WTC11 (cell line): ENCODE measurements at places on chromosomes 7 and 10.

DNA sequence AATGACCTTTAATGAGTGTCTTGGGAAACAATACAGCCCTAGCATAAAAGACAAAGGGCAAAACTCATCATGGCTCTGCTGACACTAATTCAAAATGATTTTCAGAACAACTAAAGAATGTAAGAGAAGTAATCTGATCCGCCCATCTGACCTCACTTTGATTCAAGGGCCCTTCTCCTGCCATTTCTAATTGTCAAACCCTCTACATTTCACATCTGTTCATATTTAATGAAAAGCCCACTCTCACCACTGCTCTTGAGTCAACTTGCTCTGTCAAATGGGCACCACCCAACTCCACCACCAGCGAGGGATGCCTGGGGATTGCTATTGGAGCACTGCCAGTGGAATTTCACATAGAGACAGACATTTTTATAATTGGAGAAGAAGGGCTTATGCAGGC, 639.2 kb downstream of the KCNMA1 start:
- no peak for DNase-seq
- H3K36me3 ChIP-seq = no peaks in the 10 kb centered on the region
- peaks cover 4% of the 10 kb centered on the region for H3K4me1 ChIP-seq

DNA sequence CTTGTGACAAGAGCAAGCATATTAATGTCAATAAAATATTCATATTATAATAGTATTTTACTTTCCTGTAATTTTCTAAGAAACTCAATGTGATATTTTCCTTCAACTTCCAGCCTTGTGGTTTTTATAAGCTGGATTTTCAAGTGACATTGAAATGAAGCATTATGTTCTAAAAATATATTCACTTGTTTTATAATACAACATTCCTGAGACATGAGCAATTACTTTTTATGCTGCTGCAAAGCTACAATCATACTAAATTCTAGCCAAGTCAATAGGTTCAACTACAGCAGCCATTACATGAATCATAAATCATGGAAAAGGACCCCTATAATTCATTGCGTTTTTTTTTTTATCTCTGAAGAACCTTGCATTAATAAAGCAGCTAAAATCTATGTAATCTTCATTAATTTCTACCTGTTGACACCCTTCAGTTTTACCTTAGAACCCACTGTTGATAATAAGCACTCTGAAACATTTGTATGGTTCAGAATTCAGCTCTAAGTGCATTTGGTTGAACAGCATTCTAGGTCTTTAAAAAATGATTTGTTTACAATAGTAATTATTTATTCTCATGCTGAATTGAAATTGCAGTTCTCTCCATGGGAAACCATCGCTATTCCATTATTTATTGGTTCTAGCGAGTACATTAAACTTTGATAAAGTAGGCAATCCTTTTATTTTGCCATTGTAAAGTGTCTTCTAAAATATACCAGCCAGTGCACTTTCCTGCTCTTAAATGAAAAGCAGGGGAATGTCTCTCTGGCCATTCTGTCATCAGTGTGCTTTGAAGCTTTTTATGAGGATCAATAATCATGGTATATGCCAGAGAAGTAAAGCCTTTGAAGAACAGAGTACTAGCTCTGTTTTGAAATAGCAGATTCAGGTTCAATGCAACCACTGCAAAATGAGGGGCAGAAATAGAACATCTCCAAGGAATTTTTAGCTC, 132.6 kb downstream of the GNAT3 start:
- peaks cover 9% of the 10 kb centered on the region; the same call in 1 of the 2 replicates for H3K36me3 ChIP-seq
- H3K27me3 ChIP-seq = no peaks in the 10 kb centered on the region
- H3K4me3 ChIP-seq = no peak overlapping the region
- peaks cover 5% of the 10 kb centered on the region for H3K4me1 ChIP-seq

DNA sequence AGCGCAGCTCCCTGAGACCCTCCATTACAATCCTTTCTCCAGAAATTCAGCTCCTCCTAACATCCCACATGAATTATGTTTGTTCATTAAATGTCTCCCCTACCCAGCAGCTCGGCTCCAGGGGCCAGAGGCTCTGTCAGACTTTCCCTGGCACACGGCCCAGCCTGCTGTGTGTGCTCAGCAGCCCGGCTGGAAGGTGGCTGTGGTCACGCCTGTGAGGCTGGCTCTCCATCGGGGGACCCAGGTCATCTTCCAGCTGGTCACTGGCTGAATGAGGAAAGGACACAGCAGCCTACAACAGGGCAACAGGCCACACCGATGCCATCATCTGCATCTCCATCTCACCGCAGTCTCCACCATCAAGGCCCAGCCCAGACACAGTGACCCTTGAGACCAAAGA, 219.8 kb downstream of the MAD1L1 start:
- peak overlapping the region; percentile 42; the same call in 1 of the 2 replicates for H3K27ac ChIP-seq
- H3K4me1 ChIP-seq = no peaks in the 10 kb centered on the region
- no peaks in the 10 kb centered on the region for H3K27me3 ChIP-seq
- no peak overlapping the region for H3K4me3 ChIP-seq

- DNase-seq = no peak
- no peaks in the 10 kb centered on the region for H3K27me3 ChIP-seq
- no peaks in the 10 kb centered on the region for H3K4me1 ChIP-seq
- no peak overlapping the region for H3K4me3 ChIP-seq
- no peak overlapping the region for H3K27ac ChIP-seq
Measured at GRCh38 chr10:31099664-31100063, 68.0 kb upstream of the ZNF438 start.

- no peak overlapping the region for H3K4me3 ChIP-seq
- H3K27ac ChIP-seq = no peak overlapping the region
- no peaks in the 10 kb centered on the region for H3K36me3 ChIP-seq
- peaks cover 12% of the 10 kb centered on the region for H3K4me1 ChIP-seq
Measured at GRCh38 chr10:2214805-2215204, 477.5 kb upstream of the ADARB2 start.

DNA sequence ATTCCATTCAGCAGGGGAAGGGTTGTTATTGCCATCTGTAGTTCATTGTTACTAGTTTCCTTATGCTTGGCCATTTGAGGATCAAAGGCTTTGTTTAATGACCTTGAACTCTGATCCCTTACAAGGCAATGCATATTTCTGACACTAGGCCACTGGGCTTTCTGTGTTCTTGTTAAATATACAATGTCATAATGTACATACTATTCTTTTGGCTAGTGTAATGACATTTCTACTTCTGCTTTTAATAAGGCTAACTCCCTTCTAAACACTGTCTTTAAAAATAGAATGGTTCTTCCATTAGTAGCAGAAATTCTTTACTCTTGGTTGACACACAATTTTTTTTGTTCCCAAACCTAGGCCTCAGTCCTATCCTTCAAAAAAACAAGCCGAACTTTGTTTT, 86.6 kb downstream of the BBS9 start:
- H3K27ac ChIP-seq = no peak overlapping the region
- H3K36me3 ChIP-seq = peaks cover 24% of the 10 kb centered on the region
- no peaks in the 10 kb centered on the region for H3K27me3 ChIP-seq
- H3K4me3 ChIP-seq = no peak overlapping the region

- no peak overlapping the region for H3K4me3 ChIP-seq
- DNase-seq = no peak
- no peaks in the 10 kb centered on the region for H3K27me3 ChIP-seq
- peaks cover 77% of the 10 kb centered on the region for H3K36me3 ChIP-seq
Measured at GRCh38 chr10:121481180-121481579, 117.1 kb downstream of the FGFR2 start.

DNA sequence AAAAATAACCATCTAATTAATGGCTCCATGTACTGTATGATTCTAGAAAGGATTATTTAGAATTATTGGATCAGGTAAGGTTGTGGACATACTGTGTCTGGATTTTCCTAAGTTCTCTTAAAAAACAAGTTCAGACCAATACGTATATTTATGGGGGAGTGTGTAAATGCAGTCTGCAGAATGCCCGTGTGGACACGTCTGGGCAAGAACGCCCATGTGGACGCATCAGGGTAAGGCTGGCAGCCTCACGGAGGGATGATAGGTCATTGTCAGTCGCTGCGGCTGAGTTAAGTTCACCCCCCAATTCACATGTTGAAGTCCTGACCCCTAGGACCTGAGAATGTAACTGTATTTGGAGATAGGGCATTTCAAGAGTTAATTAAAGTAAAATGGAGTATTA, 160.0 kb upstream of the SHH start:
- DNase-seq = no peak
- peaks cover 39% of the 10 kb centered on the region for H3K36me3 ChIP-seq
- H3K4me3 ChIP-seq = no peak overlapping the region
- H3K4me1 ChIP-seq = no peaks in the 10 kb centered on the region
- no peak overlapping the region for H3K27ac ChIP-seq
- peaks cover 5% of the 10 kb centered on the region for H3K27me3 ChIP-seq

DNA sequence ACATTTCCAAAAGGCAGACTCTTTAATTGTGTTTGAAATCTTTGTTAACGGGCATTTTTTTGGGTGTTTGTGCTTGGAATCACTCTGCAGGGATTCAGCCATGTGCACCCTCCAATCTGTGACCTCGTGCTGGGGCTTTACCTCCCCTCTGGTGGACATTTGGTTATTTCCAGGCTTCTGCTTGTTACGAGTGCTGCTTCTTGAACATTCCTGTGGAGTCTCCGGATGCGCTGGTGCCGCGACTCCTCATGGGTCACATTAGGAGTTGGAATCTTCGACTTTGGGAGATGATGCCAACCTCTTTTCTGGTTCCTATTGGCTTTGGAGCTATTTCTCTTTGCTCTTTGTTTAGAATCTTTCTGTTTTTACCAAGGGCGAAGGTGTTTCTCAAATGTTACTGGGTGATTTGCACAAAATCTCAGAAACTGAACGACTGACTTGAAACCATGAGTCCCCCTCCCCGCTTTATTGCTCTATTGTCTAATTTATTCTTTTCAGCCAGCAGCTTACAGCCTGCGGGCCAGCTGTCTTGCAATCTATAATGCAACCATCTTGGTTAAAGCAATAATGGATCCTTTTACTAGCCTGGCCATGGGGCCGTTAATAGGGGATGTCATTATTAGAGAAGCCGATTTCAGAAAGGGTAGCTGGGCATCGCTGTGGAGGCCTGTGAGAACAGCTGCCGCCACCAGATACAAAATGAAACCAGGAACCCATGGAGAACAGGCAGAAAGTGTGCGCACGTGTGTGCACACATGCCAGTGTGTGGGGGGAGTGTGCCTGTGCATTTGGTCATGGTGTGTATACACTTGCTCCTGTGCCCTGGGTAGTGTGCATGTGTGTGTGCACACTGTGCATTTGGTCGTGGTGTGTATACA, 9.9 kb upstream of the DPYSL4 start:
- H3K27me3 ChIP-seq = peaks cover 20% of the 10 kb centered on the region
- H3K27ac ChIP-seq = no peak overlapping the region
- peaks cover 19% of the 10 kb centered on the region for H3K4me1 ChIP-seq
- peaks cover 5% of the 10 kb centered on the region for H3K36me3 ChIP-seq
- DNase-seq = no peak
- H3K4me3 ChIP-seq = no peak overlapping the region

- H3K27ac ChIP-seq = no peak overlapping the region
- H3K36me3 ChIP-seq = no peaks in the 10 kb centered on the region
- peaks cover 32% of the 10 kb centered on the region for H3K4me1 ChIP-seq
- no peak for DNase-seq
- no peaks in the 10 kb centered on the region for H3K27me3 ChIP-seq
Measured at GRCh38 chr7:150965273-150965830, 12.8 kb downstream of the KCNH2 start.

GRCh38 chr10:56035489-56035888, 325.6 kb downstream of the ZWINT start:
- DNase-seq = no peak
- no peak overlapping the region for H3K4me3 ChIP-seq
- H3K27me3 ChIP-seq = no peaks in the 10 kb centered on the region
- H3K36me3 ChIP-seq = peaks cover 10% of the 10 kb centered on the region

DNA sequence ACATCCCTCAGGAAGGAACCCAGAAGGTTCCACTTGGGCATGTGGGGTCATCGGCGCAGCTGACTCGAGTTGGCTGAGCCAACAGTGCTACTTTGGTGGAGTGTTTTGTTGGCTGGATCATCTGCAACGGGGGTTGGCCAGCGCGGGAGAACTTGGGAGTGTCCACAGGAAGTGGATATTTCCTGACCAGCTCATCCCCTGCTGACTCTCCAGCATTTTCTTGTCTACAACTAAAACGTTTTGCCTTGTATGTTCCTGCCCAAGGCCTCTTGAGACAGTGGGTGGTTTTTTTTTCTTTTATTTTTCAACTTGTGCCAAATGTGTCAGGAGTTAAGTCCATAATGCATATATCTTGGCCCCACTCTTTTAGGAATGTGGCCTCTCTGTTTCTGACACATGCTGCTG, 208.6 kb downstream of the ZNF365 start:
- H3K4me3 ChIP-seq = no peak overlapping the region
- no peak for DNase-seq
- no peak overlapping the region for H3K27ac ChIP-seq

GRCh38 chr7:152574892-152575548, 100.9 kb downstream of the XRCC2 start:
- no peak for DNase-seq
- H3K36me3 ChIP-seq = peaks cover 16% of the 10 kb centered on the region
- H3K27me3 ChIP-seq = no peaks in the 10 kb centered on the region
- no peak overlapping the region for H3K4me3 ChIP-seq

GRCh38 chr7:156640949-156641485, 443 bp downstream of the RNF32 start:
- H3K36me3 ChIP-seq = peaks cover 7% of the 10 kb centered on the region
- H3K4me3 ChIP-seq = peak overlapping the region; percentile 85
- peaks cover 22% of the 10 kb centered on the region for H3K4me1 ChIP-seq
- H3K27me3 ChIP-seq = peaks cover 25% of the 10 kb centered on the region

- DNase-seq = no peak
- peaks cover 91% of the 10 kb centered on the region for H3K4me1 ChIP-seq
- peak overlapping the region; percentile 30 for H3K27ac ChIP-seq
- H3K36me3 ChIP-seq = peaks cover 10% of the 10 kb centered on the region
- H3K4me3 ChIP-seq = no peak overlapping the region
- H3K27me3 ChIP-seq = no peaks in the 10 kb centered on the region
Measured at GRCh38 chr7:157352516-157352915, 15.7 kb downstream of the DNAJB6 start.

GRCh38 chr7:159172400-159172799, 27.7 kb upstream of the VIPR2 start:
- H3K4me3 ChIP-seq = no peak overlapping the region
- no peak overlapping the region for H3K27ac ChIP-seq
- DNase-seq = no peak
- H3K27me3 ChIP-seq = peaks cover 3% of the 10 kb centered on the region

GRCh38 chr7:41788556-41788955, 85.7 kb upstream of the INHBA start:
- H3K4me1 ChIP-seq = no peaks in the 10 kb centered on the region
- H3K36me3 ChIP-seq = no peaks in the 10 kb centered on the region
- H3K27ac ChIP-seq = no peak overlapping the region

DNA sequence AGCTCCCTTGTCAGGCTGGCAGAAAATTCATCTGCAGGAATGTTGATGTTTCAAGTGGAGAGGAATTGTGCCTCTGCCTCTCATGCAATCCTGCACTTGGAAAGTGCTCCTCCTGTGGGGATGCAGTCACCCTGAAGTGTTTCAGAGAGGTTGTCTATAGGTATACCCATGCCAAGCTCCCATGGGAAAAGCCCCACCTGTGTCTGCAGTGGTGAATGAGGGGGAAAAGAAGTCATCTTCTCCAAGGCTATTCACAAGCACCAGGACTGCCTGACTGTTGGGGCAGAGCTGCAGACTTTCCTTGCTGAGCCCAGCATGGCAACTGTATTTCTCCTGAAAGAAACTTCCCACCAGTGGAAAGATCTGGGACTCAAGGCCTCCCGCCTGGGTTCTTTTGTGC, 35.5 kb downstream of the GPR22 start:
- no peak overlapping the region for H3K27ac ChIP-seq
- no peak overlapping the region for H3K4me3 ChIP-seq
- no peaks in the 10 kb centered on the region for H3K27me3 ChIP-seq
- no peak for DNase-seq
- H3K4me1 ChIP-seq = no peaks in the 10 kb centered on the region; the same call in 1 of the 2 replicates
